Bone marrow (tissue), 2 donors: ENCODE measurements at places on chromosomes 7 and 10.

DNA sequence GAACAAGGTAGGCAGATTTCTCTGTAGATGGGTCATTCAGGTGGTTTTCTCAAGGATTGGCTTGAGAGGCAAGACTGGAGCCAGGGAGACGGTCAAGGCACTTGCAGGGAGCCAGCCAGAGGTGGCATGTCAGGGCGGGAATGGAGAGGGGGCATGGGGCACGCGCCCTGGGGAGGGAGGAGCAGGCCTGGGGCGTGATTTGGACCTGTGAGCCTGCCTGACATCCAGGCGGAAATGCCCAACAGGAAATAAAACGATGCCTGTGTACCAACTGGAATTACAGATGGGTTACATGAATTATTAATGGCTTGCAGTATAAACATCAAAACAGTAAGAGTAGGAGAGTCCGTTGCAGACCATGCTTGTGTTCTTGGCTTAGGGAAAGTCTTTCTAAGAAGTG lies 8.6 kb upstream of the SUN1 start:
- no peak for DNase-seq

- no peak for DNase-seq
These were observed 179.9 kb downstream of the MGMT start for GRCh38 chr10:129646973-129647372.

GRCh38 chr7:151244841-151245346 lies 3.6 kb downstream of the SMARCD3 start:
- no peak for DNase-seq

DNA sequence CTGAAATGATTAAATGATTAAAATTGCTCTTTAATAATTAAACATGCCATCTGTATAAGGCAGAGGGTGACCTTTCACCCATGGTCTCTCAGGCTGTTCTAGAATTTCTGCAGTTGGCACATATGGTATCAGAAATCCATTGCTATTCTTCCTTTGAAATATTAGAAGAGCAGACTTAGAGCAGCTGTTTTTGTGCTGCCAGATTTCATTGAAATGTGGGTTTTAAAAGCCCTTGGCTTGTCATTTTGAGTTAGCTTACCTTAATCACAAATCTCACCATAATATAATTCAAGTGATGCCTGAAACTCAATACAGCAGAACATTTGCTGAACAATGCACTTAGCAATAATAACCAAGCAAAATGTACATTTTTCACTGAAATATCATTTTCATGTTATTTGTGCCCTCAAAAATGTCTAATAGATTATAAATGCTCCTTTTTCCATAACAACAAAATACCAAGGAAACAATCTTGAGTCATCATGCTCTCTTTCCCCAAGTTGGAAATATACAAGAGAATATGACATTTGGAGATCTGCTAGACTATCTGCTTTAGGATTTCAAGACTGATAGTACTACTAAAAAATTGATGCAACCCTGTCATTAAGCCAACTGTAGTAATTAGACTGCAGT lies 16.1 kb upstream of the PTTG1IP2 start:
- DNase-seq: no peak

- no peak for DNase-seq
These were observed 48.9 kb upstream of the PDCD4 start for GRCh38 chr10:110822712-110823311.

- no peak for DNase-seq
These were observed 105.2 kb downstream of the OSBPL3 start for GRCh38 chr7:24874791-24875190.

DNA sequence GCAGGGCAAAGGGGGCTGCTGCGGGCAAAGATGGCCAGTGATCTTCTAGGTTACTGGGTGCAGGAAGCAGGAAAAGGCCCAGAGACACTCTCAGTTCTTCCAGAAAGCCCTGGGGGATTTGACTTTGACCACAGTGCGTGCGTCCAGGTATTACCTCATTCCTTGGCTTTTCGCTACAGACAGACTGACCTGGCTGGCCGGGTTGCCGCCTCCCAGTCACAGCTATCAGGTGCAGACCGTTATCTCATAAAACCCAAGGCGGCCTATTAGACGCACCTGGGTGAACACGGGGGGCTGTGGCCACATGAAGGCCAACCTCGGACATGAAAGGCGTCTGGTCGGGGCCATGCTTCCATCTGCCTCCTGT lies 80.3 kb downstream of the FOXL3 start:
- DNase-seq: no peak

DNA sequence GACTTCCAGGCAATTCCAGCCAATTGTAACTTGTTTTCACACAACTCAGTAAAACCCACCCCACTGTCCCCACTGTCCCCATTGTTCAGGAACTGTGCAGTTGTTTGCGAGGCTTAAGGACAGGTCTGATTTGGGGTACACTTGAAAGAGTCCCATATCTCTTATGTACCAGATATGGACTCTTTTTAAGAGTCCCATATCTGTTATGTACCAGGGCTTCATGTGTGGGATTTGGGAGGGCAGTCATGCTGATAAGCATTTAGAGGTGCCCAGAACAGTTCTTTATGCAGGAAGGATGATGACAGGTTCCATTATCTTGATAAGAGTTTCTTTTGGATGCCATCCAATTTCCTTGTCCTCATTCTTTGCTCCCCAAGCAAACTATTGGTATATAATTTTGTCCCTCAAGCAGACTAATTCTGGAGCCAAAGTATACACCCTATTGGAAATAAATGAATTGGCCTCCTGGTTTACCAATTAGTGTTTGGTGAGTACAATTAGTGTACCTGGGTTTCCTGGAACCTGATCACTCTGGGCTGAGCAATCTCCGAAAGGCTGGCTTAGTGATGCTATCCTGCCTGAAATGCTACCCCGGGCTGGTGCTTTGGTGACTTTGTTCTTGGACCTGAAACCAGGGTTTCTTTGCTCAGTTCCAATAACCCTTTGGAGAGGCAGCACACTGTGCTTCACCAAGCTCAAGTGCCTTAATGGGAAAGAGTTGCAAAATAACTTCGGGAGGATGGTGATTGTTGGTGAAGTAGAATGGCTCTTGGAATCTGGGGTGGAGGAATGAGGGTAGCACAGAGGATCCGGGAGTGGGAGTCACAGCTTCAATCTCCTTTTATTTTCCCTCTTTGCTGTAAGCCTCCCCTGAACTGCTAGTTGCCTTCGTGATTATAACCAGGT lies 6.2 kb upstream of the DMBT1 start:
- no peak for DNase-seq

DNA sequence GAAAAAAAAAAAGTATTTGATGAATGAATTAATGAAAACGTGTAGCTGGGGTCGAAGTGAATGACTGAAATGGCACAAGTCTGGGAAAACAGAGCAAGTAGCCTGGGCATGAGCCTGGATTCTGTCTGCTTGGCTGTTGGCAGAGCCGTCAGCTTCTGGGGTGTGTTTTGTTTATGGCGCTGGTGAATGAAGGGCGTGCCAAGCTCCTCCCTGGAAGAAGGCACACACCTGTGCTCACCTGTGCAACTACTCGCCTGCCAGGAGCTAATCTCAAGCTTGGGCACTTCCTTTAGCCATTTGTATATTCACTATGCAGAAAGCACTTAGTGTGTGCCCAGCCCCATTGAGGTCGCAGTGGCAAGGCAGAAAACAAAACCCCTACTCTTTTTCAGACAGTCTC lies 74.1 kb downstream of the GTF2IRD1 start:
- DNase-seq: no peak

- DNase-seq: no peak
These were observed 500.1 kb downstream of the GATA3 start for GRCh38 chr10:8554574-8554973.

DNA sequence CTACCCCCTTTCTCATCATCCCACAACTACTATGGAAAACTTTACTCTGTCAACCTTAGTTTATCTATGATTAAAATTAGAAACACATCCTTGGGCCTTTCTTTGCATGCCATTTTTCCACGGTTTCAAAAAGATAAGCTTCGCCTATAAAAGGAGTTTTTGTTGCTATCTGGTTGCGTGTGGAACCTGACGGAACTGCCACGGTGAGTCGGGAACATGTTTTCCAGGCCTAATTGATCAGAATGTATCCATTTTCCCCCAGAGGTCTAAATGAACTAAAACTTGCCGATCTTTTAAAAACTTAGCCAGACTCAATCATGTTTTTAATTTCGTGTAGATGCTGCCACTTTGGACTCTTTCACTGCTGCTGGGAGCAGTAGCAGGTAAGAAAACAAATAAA lies at the start of gene PNLIP:
PNLIP (plus strand) TSS at position 176 of the 400 bp plus-strand sequence; CDS start at position 338, 162 bp downstream.
- no peak for DNase-seq

DNA sequence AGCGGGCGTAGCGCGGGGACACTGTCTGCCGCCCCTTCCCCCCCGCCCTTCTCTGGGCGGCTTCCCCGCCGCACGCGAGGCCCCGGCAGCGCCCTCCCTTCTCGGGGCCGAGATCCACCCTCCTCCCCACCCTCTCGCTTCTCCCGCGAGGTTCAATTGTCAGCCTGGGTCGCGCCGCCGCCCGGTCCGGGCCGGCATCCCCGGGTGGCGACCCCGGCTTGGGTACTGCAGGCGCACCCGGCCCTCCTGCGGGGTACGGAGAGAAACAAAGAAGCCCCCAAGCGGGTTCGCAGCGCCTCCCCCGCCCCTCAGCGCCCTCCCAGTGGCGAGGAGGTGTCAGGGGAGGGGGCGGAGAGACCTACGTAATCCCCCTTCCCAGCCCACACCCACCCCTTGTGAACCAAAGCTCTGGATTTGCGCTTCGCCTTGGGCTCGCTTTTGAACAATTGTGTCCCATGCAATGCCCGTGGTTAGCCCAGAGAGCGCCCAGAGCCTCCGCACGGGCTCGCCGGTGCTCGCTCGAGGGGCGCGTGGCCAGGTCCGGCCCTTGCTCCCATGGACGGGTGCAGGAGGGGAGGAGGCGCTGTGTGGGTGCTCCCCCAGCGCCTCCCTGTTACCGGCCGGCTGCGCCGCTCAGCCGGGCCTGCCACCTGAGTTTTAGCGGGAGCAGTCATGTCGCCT lies 634 bp downstream of the HECW1 start:
- DNase-seq: no peak

DNA sequence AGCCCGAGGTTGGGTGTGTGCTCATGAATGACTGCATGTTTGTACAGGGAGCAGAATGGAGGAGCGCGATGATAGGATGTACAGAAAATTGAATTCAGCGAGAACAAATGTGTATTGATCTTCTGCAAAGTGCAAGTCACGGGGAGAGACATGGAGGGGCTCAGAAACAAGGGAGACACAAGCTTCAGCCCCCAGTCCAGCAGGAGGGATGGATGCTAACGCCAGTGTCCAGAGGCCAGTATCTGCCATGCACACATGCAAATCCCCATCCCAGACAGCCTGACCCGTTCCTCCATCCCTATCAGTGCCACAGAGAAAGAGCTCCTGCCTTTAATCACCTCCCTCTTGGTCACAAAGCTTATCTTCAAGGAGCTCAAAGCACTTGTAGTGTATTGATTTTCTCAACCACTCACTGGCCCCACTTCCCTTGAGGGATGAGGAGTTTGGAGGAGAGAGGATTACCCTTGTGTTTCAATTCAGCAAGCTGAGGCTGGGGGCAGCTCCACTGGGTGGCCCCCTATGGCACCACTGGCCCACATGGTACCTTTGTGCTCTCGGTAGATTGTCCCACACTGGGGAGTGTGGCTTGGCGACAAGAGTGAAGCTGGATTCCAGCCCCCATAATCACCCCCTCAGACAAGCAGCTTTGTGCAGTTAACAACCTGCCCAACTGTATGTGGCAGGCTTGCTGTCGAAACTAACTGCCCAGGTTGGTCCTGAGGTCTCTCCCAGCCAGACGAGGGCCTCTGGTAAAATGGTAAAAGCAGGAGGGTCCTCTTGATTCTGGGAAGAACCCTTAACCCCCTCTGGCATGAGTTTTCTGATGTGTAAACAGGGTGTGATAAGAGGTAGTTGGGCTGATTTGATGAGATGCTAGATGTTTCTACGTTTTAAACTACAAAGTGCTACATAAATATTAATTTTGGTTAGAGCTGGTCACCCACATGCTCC lies 151.6 kb upstream of the UNC5B start:
- DNase-seq: no peak

DNA sequence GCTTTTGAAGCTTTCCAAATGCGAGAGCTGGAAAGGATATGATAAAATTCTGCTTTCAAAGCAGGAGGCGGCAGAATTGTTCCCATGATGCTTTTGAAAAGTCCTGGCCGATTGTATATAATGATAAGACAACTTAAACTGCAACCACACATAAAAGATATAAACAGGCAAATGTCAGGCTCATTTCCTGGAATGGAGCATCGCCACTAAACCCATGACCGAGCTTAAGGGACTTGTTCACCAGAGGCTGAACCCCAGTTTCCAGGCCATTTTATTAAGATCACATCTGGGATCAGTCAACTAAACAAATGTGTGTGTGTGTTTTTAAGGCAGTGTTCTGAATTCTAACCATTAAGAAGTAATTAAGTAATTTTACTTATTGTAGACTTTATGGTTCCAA lies 131.6 kb downstream of the ITGA8 start:
- DNase-seq: no peak

DNA sequence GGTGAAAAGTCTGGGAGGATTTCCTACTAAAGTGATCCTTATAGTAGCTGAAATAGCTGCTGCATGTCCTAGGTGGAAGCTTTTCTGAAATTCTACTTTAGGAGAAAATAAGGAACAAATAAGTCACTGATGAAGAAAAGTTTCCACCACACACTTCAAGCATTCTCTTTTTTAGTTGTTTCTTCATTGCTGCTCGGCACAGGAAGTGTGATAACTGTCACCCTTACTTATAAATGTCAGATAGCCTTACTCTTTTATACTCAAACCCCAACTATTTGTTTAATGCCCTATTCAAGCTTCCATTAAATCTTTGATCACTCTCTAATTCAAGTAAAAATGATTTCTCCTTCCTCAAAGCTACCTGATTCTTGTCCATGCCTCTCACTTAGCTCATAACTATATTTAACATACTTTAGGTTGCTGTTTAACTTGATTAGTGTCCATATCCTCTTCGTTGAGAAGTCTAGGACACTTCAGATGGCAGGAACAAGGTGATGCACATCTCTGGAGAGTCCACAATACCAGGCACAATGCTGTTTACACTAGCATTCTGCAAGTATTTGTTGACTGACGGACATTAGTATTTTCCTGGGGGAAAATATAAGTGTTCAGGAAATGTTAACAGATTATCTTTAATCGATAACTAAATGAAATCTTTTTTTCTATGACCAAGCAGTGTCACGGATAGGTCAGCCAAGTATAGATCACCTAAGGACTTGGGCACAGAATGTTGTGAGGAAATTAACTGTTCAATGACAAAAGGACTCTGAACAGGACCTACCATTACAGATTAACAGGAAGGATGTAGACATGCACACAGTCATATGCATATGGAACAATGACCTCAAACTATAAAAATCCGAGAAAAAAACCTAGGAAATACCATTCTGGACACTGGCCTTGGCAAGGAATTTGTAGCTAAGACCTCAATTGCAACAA lies 67.4 kb downstream of the ZNF438 start:
- peak; percentile 17 for DNase-seq

DNA sequence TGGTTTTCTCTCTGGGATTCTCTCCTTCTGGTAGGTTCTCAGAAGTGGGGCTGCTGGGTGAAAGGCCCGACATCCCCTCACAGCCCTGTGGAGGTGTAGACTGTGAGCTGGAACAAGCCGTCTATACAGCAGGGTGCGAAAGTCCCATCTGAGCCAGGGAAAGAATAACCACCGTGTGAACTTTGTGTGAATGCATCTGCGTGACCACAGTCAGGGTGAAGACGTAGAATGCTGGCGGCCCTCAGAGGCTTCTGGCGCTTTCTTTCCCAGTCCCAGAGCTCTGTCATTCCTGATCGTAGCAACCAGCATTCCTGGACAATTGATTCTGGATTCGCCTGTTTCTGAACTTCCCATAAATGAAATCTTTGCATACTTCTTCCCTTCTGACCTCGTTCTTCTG lies 30.0 kb downstream of the ELFN1 start:
- DNase-seq: no peak

GRCh38 chr10:49502358-49502757 lies 36.6 kb downstream of the ERCC6 start:
- DNase-seq: no peak

- no peak for DNase-seq
These were observed 734 bp downstream of the PTPN12 start for GRCh38 chr7:77537778-77538280.
